Activated CD8-positive, alpha-beta T cell treated with anti-CD3 and anti-CD28 coated beads, Interleukin-2, amount 10 ng/mL, durations not matched to agents 7 days and 5 days (primary cell): ENCODE measurements at places on chromosomes 4 and X. TPM values are rescaled to one million over a fixed set of nuclear protein-coding genes. Genes with fewer than 3 reads are reported as not detected.

GRCh38 chr4:69731847-69732246, 28.6 kb downstream of the SULT1B1 start:
- no peaks in the 10 kb centered on the region for H3K36me3 ChIP-seq
- H3K27ac ChIP-seq: no peak overlapping the region
- no peaks in the 10 kb centered on the region for H3K4me1 ChIP-seq

- peaks cover 23% of the 10 kb centered on the region for H3K27me3 ChIP-seq
- H3K4me1 ChIP-seq: peaks cover 39% of the 10 kb centered on the region
- H3K36me3 ChIP-seq: peaks cover 2% of the 10 kb centered on the region
- H3K27ac ChIP-seq: peak overlapping the region; percentile 13
Measured at GRCh38 chr4:78320349-78320935, 231.1 kb upstream of the ANXA3 start.

The P2RY8 gene
- total RNA-seq: 62.9 TPM

The FAM47E gene
- total RNA-seq: not detected

The GLRA3 gene
- total RNA-seq: not detected
